ENCODE measurements at places on chromosomes 6 and 20.

- no peak for DNase-seq
Observed at GRCh38 chr6:147063469-147064031, 140.7 kb upstream of the STXBP5 start.

DNA sequence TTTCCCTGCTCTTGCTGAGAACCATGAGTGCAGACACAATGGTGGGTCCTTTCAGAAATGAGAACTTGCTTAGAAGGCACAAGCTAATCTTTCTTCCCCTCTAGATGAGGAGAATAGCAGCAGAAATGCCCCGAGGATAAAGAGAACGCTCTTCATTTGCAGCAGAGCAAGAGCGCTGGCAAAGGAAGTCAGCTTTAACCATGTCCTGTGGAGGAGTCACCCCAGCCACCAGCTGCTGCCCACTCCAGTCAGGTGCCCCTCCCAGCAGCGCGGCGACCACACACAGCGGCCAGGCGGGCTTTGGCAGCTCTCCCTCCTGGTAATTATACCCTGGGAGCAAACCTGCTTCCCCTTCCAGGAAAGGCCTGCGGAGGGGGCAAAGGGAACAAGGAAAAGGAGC, 42.4 kb upstream of the EMILIN3 start:
- DNase-seq: peak; percentile 84

- DNase-seq: no peak
Observed at GRCh38 chr6:66948106-66948505, 1241.1 kb upstream of the EYS start.

- DNase-seq: no peak
Observed at GRCh38 chr6:157570752-157571151, 189.8 kb downstream of the ZDHHC14 start.

GRCh38 chr20:63273635-63274380, 1.2 kb downstream of the ARFGAP1 start:
- DNase-seq: no peak

- no peak for DNase-seq
Observed at GRCh38 chr20:34876406-34877282, at the start of gene ACSS2. ACSS2 (plus strand) TSS chr20:34876612; CDS start chr20:34876646, 34 bp downstream.

- DNase-seq: no peak
Observed at GRCh38 chr20:47454298-47455132, 47.2 kb upstream of the NCOA3 start.

- no peak for DNase-seq
Observed at GRCh38 chr6:128471907-128472306, 48.5 kb downstream of the PTPRK start.

DNA sequence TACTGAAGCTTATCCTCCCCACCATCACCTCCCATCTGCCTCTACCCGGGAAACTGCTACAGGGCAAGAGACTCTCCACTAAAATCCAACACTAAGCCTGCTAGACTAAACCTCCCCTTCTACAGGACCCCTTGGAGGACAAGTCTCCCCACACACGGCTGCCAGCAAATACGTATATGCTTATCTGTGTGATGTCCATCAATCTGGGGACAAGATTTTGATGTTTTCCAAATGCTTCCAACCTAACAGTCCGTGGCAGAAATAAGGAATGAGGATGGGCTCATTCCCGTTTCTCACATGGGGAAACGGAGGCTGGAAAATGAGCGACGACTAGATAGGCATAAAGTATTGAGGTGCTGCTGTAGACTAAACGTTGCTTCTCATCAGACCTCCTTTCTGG, 1.8 kb downstream of the KCNK5 start:
- DNase-seq: no peak

Data from NCI-H1105 (cell line).